ENCODE measurements at places on chromosomes 7 and 10.

DNA sequence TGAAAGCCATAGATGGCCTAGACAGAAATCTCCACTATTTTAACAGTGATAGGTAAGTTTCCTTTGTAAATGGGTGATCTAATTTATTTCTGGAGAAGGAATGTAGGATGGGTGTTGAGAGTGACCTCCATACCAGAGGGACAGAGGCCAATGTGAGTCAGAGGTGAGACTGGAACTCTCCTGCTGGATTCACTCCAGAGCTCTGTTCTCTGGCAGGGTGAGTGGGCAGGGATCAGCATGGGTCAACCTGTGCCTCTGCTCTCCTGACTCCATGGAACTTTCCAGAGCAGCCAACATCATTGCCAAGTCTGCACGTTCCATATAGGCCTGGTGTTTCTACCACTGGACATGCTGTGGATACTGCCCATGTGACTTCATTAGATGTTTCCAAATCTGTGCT is 11.4 kb downstream of the AKR1C3 start:
- no peak for DNase-seq

DNA sequence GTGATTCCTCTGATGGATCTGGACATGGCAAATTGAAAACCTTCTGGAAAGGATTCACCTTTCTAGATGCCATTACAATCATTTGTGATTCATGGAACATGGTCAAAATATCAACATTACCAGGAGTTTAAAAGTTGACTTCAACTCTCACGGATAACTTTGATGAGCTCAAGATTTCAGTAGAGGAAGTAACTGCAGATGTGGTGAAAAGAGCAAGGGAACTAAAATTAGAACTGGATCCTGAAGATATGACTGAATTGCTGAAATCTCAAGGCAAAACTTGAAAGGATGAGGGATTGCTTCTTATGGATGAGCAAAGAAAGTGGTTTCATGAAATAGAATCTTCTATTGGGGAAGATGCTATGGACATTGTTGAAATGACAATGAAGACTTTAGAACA is 293.6 kb downstream of the ARHGAP12 start:
- DNase-seq, result no peak

GRCh38 chr7:54112567-54112966 is 429.6 kb upstream of the VSTM2A start:
- DNase-seq, result no peak

GRCh38 chr10:11049806-11050205 is 32.1 kb downstream of the CELF2 start:
- no peak for DNase-seq

DNA sequence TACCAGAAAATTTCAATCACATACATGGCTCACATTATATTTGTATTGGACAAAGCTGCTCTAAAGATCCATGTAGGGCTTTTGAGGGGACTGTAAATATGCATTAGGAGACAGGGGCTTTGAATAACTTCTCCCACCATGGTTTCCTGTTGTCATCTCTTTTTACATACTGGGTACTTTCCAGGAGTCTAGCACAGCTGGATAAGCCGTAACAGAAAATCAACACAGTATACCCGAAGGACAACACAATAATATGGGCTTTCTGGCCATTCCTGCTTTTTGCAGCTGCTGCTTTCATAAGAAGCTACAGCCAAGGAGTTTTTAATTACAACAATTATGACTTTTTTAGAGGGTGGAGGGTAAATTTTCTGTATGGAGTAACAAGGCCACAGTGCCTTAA is 63.4 kb upstream of the SRPK2 start:
- DNase-seq, result no peak

DNA sequence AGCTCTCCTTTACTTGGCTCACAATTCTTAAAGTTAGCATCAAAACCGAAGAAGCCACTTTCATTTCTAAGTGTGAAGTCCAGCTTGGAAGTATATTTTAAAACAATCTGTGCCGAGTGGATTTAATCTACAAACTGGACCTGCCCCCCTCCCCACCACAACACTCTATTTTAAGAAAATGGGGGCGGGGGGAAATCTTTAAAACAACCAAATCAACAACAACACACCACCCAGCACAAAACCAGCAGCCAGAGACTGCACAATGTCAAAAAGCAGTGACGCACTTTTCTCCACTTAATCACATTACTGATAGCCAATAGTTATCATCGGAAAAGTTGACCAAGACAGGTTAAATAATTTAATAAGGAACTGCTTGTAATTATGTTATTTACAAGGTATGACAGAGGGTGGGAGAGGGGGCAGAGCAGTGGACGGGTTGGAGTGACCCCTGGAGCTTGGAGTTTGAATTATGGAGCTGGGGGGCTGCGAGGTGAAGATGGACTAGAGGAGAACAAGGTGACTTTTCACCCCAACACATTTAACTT is 2.8 kb downstream of the EBF3 start:
- peak; percentile 65 for DNase-seq

DNA sequence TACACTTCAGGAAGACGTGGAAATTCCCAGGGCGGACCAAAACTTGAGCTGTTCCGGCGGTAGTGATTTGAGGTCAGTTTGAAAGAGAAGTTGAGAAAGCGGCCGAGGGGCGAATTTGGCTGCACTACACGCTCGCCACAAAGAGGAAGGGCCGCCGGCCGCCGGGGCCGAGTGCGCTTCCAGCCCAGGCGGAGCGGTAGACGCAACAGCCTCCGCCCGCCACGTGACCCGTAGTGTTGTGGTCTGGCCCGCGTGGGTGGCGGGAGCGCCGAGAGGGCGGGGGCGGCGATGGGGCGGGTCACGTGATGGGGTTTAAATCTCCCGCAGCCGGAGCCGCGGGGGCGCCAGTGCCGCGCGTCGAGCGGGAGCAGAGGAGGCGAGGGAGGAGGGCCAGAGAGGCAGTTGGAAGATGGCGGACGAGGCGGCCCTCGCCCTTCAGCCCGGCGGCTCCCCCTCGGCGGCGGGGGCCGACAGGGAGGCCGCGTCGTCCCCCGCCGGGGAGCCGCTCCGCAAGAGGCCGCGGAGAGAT is at the start of gene SIRT1:
TSS of gene SIRT1 (plus strand) at position 344 of the 529 bp plus-strand sequence. CDS start at position 410, 66 bp downstream.
- peak; percentile 99 for DNase-seq

GRCh38 chr10:131270461-131271190 is 40.9 kb downstream of the TCERG1L start:
- DNase-seq, result no peak

GRCh38 chr10:92891885-92892690 is 43.8 kb downstream of the EXOC6 start:
- DNase-seq, result no peak

- DNase-seq, result no peak
Observed at GRCh38 chr10:131553581-131553980, 242.1 kb upstream of the TCERG1L start.

DNA sequence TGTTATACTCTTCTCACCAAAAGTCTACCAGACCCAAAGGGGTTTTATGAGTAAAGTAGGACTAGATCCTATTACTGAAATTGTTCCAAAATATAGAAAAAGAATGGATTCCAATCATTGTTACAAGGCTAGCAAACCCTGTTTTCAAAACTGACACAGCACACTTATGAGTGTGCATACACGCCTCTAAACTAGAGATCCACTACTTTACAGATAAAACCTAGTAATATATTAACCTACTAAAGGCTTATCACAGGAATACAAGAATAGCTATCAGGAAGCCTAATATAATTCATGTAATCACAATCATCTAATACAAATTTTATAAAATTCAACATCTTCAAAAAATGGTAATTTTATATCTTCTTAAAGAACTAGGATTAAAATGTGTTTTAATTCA is 52.2 kb downstream of the ERCC6 start:
- no peak for DNase-seq

GRCh38 chr7:106111655-106112117 is 426 bp downstream of the SYPL1 start:
- peak; percentile 75 for DNase-seq

- DNase-seq, result peak; percentile 12
Observed at GRCh38 chr7:3033136-3033535, 10.5 kb downstream of the CARD11 start.

DNA sequence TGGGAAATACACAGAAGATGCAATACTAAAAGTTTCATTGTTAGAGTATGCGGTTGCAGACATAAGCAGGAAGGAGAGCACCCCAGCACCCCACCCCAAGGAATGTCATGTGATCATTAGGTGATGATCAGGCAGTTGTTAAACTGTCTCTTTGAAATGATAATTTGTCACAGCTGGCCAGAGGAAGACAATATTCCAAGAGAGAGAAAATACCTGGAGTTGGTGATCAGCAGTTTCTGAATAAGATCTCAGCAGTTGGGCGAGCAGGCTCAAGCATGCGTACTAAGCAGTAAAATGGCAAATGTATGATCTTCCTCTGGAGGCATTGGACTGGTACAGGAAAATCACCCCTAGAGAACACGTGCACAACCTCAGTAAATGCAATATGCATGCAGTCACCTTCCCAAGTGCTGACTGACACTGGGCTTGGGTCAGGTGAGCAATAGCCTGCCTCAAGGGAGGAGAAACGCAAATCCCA is 250.1 kb upstream of the MBL2 start:
- DNase-seq, result no peak

DNA sequence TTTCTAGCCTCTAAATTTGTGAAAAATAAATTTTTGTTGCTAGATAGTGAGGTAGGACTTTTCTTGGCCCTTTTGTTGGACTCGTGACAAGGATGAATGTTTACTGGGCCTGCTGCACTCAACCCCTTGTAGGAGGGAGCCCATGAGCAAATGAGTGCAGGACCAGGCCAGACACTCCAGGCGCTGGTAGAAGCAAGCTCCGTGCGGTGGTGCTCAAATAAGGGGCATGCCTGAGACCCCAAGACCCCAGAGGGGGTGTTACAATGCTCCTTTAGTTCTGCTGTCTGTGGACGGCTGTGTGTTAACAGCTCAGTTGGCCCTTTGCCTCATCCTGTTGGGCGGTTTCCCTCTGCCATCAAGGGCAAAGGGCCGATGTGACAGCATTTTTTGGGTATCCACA is 1195.3 kb upstream of the PHF14 start:
- no peak for DNase-seq

DNA sequence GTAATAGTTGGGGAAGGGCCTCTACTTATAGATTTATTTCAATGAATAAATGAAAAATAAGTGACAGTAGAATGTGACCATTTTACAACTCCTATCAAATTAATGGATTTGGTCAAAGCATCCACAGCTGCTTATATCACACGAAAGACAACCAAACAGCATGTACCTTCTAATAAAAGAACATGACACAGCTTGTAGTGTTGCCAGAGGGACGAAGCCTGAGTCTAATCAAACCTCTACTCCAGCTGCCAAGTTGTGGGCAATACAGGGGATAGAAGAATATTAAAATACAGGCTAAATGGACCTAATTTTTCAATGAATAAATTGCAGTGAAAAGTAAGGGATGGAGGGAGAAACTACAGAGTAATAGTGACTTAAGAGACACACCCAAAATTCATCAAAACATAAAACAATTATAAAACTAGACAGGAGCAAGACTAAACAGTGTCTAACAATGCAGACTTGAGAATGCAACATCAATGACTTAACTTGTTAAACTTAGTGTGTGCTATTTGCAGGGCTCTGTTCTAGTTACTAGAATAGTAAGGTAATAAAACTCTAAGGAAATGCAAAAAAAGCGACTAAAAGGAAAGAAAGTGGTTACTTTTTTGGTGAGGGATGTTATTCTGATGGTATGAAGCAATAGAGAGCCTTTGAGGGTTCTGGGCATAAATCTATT is 853.8 kb downstream of the GRM8 start:
- no peak for DNase-seq

DNA sequence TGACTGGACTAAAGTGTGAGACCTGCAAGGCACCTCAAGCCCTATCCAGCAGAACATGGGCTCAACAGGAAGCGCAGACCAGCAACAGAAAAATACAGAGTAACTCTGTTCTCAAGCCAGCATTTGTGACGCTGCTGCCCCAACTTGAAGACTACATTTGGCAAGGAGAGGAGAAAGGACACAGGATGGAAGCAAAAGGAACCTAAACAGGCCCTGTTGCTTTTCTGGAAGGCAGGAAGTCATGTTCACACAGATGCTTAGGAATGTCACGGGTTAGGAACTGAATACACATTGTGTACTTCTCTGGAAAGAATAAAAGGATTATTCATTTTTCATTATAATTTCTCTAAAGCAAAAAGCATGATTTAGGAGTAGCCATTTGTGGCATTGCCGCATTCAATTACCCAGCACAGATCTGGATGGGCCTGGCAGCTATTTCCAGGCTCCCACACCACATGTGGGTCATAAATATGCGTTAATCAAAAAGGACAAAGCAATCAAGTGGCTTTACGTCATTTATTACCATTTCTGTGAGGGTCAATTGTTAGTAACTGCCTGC is 19.8 kb upstream of the TOMM7 start:
- DNase-seq, result no peak

DNA sequence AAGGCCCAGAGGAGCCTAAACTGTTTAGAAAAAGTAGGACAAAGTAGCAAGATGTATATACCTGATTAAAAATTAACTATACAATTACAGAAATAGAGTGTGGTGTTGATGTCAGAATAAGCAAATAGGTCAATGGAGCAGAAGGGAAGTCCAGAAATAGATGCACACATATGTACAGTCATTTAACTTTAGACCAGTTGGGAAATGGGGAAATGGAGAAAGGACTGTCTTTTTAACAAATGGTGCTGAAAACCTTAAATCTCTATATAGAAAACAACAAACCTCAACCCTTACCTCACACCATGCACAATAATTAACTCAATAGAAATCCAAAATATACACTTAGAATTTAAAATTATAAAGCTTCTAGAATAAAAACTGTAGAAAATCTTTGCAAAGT is 72.2 kb downstream of the CH25H start:
- no peak for DNase-seq

GRCh38 chr10:52599551-52600200 is 172.9 kb downstream of the MBL2 start:
- no peak for DNase-seq

GRCh38 chr10:79270466-79271246 is 76.6 kb upstream of the PPIF start:
- DNase-seq, result no peak

GRCh38 chr7:109950256-109950655 is 1140.7 kb upstream of the LRRN3 start:
- no peak for DNase-seq

DNA sequence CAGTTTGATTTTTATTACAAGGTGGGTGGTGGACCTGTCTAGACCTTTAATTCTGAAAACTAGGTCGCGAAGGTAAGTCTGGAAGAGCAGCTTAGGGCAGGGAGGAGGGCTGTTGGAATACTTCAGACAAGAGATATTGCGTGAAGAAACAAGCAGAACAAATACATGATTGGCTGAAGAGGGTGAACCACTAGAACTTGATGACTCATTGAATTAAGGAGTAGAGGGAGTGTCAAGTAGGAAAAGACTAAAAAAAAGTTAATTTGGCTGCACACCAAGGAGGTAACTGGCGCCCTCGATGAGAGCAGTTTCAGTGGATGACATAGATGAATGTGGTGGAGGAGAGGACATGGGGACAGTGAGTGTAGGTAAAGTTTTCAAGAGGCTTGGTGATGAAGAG is 41.3 kb downstream of the WNT2 start:
- no peak for DNase-seq

- DNase-seq, result no peak
Observed at GRCh38 chr7:53426145-53426750, 390.8 kb downstream of the POM121L12 start.

- DNase-seq, result no peak
Observed at GRCh38 chr7:37758501-37759045, 75.0 kb downstream of the GPR141 start.
